ENCODE measurements at places on chromosomes 2 and 18. TPM values are rescaled to one million over a fixed set of nuclear protein-coding genes. Genes with fewer than 3 reads are reported as not detected.

GRCh38 chr2:82780050-82780449 is 1679.0 kb downstream of the SUCLG1 start:
- DNase-seq = no peak

SLC38A11 gene
- not detected for total RNA-seq

ABHD1 gene
- 0.17 TPM for total RNA-seq

DNA sequence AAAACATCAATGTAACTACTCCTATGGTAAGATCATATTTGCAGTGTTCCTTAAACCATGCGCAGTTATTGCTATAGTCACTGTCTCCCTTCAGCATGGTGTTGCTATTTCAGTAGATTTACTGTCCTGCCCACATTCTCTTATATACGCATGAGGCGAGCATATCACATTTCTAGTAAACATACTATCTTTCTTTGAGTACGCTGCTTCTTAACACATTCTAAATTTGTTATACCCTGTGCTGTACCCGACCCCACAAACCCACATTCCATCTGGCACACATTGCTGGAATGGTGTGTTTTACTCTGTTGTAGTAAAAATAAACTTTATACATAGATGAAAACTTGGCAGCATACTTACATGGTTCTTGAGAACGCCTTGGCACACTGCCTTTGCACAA is 163.3 kb downstream of the QPCT start:
- DNase-seq = no peak

- DNase-seq = no peak
Observed at GRCh38 chr2:51981783-51982182, 949.9 kb upstream of the NRXN1 start.

LYG2 gene
- not detected for total RNA-seq

DNA sequence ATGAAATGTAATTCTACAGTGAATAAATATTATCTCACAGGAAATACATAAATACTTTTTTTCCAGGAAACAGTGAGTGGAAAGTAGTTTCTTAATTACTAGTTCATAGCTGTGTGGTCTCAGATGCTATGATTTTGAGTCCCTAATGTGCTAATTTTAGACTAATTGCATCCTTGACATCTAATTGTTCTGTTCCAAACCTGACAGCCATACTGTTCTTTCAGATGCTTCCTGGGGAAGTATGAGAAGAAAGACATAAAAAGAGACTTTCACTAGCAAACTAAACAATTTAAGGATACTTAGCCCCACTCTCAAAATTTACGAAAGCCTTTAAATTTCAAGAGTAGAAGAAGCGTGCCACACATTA is 350.9 kb upstream of the CDH20 start:
- no peak for DNase-seq

PTPRN gene
- not detected for total RNA-seq

ITGB6 gene
- not detected for total RNA-seq

GRCh38 chr2:66305718-66306117 is 129.2 kb upstream of the MEIS1 start:
- DNase-seq = no peak

CYP27A1 gene
- total RNA-seq = not detected

CAPN13 gene
- total RNA-seq = not detected

GRCh38 chr2:105912081-105912480 is 167.4 kb downstream of the NCK2 start:
- DNase-seq = no peak

TUBA4A gene
- total RNA-seq = 112 TPM

DNA sequence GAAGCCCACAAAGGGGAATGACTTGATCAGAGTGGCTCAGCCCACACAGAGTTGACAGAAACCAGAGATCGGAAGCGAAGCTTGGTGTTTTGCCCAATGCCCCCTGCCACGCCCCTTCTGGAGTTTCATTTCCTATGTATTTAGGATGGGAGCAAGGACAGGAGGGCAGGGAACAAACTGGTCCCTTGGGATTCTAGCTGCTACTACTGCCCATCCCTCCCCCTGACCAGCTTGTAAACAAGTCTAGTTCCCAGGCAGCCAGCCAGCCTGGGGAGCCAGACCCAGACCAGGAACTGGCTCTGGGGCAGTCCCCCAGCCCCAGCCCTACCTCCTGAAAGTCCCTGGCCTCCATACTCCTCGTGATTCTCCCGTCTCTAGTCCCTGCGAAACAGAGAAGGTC is 8.3 kb downstream of the WNT6 start:
- DNase-seq = no peak

THSD7B gene
- not detected for total RNA-seq

GRCh38 chr2:58715344-58715743 is 474.2 kb upstream of the FANCL start:
- DNase-seq = no peak

DNA sequence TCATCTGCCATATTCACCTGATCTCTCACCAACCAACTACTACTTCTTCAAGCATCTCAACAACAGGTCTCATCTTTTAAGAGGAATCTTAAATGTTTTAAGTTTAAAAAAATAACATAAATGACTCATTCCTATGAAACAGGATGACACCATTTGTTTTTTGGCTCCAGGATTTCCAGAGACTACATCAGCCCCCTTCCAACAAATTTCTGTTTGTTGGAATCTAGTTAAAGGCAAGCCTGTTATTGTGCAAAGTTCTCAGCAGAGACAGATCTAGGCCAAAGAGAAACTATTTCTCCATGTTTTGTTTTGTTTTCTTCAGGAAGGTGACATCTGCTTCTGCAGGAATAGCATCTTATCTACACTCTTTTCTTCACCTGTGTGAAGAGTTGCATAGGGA is 204.8 kb upstream of the SH3BP4 start:
- no peak for DNase-seq

NEMP2 gene
- total RNA-seq = 34.2 TPM

ZBTB7C gene
- not detected for total RNA-seq

GRCh38 chr2:96156011-96156820 is 11.0 kb upstream of the DUSP2 start:
- peak; percentile 80 for DNase-seq

COLEC12 gene
- total RNA-seq = not detected

- DNase-seq = no peak
Observed at GRCh38 chr18:13541621-13542519, 184.5 kb downstream of the FAM210A start.

DNAJB2 gene
- total RNA-seq = 24.9 TPM

ANKRD29 gene
- total RNA-seq = not detected

- DNase-seq = no peak
Observed at GRCh38 chr2:16123856-16124780, 183.8 kb downstream of the MYCN start.

- no peak for DNase-seq
Observed at GRCh38 chr2:71379086-71379485, 47.5 kb downstream of the ZNF638 start.

DNA sequence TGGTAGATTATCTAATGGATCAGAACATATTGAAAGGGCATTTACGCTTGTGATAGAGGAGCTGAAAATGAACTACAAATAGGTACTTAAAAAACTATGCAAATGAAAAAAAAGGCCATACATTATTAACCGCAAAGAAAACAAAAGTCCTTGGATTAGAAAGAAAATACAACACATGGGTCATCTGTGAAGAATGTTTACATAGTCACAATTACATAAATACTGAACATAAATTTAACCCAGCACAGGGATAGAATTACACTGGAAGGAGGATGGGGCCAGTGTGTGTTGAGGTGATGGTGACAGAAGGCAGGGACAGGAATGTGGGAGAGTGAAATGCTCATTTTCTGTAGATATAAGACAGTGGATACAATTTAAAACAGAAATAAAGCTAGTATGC is 6.6 kb downstream of the NTSR2 start:
- no peak for DNase-seq

GRCh38 chr2:121994238-121995206 is 239.1 kb downstream of the TSN start:
- DNase-seq = no peak

- no peak for DNase-seq
Observed at GRCh38 chr2:9985531-9986328, 34.2 kb downstream of the GRHL1 start.

- DNase-seq = peak; percentile 23
Observed at GRCh38 chr2:176132205-176133171, 3.0 kb downstream of the HOXD8 start.

DNA sequence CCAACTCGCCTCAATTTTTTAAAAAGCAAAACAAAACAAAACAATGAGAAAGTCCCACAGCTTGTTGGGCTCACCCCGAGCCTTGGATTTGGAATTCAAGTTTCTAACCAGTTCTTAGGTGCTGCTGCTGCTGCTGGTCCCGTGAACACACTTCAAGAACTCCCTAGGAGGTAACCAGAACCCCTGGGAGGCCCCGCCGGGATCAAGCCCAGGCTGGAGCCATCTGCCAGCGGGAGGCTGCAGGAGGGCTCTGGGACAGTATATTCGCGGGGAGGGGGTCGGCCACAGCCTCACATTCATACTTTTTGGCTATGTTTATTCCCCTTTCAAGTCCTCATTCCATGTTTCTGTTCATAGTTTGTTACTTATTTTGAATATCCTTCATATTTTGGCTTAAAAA is 223.4 kb downstream of the TFCP2L1 start:
- DNase-seq = no peak

GRCh38 chr2:178273787-178274360 is 79.6 kb downstream of the OSBPL6 start:
- no peak for DNase-seq

DNA sequence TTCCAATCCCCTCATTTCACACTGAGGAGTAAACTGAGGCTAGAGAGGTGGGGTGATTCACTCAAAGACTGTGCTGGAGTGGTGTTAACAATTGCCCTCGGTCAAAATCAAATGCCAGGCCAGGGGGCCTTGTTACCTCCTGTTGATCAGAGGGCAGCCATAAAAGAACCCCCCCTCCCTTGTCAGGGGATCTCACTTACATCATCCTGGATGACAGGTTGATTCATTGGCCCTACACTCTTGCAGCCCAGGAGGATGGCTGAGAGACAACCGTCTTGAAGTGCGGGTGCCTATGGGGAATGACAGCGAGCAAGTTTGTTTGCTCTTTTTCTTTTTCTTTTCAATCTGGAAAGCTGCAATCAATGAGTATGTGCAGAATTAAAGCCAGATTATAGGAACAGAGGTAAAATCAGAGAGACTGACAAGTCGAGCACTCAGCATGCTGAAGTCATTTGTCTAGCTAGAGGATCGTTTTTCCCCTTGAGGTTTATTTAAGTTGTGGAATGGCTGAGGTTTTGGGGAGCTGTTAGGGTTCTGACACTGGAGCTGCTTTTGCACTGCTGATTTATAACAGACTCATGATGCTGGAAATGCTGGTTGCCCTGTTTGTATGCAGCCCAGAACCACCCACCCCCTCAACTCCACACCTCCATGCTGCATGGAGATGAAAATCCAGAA is 26.4 kb upstream of the NRP2 start:
- no peak for DNase-seq

GRCh38 chr2:45776160-45776955 is 124.9 kb downstream of the PRKCE start:
- no peak for DNase-seq

DNA sequence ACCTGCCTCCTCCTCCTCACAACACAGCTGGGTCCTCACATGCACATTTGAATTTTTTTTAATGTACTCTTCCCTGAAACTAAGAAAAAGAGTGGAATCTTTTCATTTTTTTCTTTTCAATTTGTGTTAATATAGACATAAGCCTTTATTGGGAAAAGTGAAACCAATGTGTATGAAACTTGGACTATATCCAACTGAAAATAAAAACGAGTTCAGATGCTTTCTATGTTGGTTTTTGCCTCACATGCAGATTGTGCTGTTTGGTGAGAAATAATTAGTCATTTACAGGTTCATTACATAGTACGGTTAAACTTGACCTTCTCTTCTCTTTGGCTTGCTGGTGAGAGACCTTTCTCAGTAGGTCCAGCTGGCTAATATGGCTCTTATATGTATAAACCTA is 515.2 kb upstream of the FANCL start:
- DNase-seq = no peak

MOGAT1 gene
- not detected for total RNA-seq

DNA sequence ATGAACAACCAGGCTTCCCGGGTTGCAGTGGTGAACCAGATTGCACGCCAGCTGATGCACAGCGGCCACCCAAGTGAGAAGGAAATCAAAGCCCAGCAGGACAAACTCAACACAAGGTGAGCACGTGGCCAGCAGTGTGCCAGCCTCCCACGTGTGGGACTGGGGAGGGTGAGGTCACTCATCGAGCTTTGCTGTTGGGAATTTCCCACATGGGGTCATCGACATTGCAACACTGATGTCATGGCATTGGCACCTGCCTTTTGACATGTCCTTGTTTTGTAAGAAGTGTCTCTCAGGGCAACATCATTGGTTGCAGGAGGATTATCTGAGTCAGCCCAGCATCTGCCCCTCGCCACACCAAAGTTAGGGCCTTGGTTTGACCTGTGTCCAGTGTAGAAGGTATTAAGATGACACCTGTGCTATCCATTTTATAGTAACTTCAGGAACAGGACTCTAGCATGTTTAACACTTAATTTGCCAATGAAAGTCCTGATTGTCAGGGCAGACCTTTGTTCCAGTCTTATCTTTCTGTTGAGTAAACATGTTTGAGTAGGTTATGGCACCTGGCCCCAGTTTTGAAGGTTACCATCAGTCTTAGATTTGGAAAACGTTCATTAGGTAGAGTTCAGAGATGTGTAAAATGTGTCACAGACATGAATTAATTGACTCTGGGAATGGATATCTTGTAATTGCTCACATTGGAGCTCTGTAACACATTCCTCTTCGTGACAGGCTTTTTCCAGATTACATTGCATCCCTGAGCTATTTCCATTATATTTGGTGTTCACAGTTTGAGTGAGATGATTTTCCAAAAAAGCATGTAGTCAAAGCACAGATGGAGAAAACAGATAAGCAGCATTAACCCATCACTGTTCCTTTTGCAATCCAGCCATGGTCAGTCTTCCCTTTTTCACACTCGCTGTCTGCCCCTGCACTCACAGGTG is 93.3 kb upstream of the EML6 start:
- peak; percentile 42 for DNase-seq

AQP12A gene
- total RNA-seq = not detected

- no peak for DNase-seq
Observed at GRCh38 chr2:215949991-215950404, 63.4 kb downstream of the MREG start.

SERTAD2 gene
- total RNA-seq = 11.6 TPM

DNA sequence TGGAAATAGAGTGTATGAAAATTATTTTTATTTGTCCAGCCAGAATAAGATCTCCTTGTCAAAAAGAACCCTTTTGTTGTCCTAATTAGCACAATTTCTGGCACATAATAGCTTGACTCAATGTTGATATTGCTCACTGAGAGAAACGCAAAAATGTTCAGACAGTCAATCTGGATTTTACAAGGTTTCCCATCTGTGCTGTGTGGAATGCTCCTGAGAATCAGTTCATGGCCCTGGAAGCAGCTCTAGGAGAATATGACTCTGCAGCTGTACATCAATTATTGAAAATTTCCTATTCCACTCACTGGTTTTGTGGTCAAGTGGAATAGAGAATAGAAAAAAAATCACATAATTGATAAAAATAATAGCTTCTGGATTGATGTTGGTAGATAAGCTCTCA is 1582.9 kb upstream of the NXPH2 start:
- DNase-seq = no peak
